ENCODE measurements at places on chromosomes 6 and 20.

DNA sequence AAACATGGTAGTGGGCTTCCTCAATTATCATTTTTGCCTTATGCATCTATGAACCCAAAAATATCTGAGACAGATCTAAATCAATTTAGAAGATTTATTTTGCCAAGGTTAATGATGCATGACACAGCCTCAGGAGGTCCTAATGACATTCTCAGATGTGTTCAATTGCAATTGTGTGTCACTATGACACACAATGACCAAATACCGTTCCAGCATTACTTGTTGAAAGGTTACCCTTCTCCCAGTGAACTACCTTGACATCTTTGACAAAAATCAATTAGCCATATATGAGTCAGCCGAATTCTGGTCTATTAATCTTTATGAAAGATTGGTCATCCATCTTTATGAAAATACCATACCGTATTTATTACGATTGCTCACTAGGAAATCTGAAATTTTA, 592.5 kb upstream of the GJE1 start:
- no peak for DNase-seq

DNA sequence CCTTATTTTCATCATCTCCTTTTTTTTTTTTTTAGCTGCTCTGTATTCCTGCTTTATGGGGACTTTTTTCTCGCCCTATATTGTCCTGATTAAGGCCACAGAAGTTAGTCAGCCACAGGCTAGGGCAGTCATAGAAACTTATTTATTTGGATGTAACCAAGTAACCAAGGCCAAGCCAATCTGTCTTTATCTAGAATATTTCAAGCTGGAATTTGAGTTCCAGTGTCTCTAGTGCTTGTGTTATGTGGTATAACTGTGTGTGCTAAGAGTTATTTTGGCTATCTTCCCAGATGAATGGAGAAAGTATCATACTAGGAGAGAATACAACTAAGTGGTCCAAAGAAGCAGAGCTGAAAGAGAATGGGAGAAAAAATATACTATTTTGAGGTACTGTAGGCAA, 751.5 kb downstream of the CBLN4 start:
- no peak for DNase-seq

DNA sequence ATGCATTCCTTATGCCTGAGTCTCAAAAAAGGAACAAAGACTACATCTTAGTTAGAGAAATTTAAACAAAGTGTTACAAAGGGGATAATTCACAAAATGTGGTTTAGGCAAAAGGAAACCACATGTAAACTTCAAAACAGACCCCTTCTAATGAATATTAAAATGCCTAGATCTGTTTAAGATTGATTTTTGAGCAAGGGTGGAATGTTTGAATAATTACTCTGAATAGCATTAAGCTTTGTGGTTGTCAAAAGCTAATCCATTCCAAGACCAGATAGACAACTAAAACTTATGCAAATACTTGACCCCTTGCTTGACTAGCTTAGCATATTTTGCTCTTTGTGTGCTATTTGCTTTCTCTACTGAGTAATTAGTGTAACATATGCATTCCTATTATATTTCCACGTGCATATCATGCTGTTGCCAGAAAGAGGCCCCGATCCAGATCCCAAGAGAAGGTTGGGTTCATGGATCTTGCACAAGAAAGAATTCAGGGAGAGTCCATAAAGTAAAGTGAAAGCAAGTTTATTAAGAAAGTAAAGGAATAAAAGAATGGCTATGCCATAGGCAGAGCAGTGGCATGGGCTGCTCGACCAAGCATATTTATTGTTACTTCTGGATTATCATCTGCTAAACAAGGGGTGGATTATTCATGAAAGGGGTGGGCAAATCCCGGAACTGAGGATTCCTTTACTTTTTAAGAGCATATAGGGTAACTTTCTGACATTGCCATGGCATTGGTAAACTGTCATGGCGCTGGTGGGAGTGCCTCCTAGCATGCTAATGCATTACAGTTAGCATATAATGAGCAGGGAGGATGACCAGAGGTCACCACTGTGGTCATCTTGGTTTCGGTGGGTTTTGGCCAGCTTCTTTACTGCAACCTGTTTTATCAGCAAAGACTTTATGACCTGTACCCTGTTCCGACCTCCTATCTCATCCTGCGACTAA, 1193.4 kb upstream of the EYS start:
- no peak for DNase-seq

DNA sequence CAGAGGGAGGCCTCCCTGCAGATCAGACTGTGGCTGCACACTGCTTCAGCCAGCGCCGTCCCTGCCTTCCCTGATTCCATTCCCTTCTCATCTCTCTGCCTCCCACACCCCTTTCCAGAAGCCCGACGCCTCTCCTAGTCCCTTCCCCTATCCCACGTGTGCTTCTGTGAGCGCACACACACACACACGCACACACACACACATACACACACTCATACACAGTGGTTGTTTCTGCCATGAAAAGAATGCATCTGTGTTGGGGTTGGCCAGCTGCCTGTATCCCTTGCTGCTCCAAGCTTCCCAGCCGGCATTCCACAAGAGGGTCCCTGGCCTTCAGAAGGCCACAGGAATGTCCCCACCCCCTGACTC, 51.7 kb downstream of the MOCS1 start:
- DNase-seq: no peak

DNA sequence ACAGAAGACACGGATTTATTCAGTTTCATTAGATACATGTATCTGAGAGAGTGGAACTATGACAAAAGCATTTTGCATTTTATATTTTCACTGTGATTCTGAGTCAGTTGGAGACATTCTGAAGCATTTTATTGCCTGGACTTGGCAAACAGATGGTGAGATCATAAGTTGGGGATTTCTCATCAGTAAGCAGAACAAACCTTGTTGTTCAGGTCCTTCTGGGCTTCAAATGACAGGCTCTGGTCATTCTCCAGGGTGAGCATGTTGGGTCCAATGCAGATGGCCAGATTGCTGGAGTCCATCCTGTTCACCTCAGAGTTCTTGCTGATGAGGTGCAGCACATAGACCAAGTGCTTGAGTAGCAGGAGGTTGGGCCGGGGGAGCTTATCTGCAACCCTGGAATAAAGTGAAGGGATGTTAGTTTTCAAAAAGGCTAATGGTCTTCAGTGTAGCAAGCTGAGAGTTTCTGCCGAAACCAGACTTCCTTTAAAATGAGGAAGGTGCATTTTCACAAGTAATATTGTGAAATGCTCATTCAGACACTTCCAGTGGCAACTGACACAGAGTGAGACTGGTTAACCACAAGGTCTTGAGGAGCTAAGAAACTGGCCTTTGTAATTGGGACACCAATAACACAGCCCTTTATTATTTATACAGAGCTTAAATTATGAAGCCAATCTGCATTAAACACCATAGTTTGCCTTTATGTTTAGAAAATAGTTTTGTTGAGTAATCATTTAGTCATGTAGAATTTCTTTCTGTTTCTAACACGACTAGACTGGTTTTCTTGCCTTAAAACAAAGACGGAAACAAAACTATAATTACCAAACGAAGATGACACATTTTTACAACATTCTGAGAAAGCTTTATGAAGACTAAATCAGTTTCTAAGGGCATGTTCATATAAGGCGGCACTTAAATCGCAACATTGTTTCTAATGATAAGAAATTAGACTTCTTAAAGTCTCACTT, 5.6 kb downstream of the TAGAP start:
- DNase-seq: no peak

- DNase-seq: no peak
These were observed 20.3 kb downstream of the ZSCAN31 start for GRCh38 chr6:28315628-28316027.

DNA sequence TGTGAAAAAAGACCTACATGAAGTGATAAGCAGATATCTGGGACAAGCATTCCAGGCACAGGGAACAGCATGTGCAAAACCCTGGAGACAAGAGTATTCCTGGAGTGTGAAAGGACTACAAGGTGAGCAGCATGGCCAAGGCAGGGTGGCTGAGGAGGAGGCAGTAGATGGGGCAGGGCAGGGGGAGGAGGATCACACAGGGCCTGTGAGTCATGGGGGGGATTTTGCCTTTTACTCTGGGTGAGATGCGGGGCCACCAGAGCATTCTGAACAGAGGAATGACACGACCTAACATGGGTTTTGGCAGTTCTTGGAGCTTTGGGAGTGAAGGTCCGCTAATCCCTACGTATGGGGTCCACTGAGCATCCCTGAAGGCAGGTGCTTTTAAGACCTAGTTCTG, 69.8 kb upstream of the CCN6 start:
- DNase-seq: peak; percentile 35
